Muscle of leg (tissue), 16 donors: ENCODE measurements at places on chromosomes 1 and 21. TPM values are rescaled to one million over a fixed set of nuclear protein-coding genes. Genes with fewer than 3 reads are reported as not detected.
A peak's percentile ranks its signal among the peaks of the same experiment; 100 is the strongest.

DNA sequence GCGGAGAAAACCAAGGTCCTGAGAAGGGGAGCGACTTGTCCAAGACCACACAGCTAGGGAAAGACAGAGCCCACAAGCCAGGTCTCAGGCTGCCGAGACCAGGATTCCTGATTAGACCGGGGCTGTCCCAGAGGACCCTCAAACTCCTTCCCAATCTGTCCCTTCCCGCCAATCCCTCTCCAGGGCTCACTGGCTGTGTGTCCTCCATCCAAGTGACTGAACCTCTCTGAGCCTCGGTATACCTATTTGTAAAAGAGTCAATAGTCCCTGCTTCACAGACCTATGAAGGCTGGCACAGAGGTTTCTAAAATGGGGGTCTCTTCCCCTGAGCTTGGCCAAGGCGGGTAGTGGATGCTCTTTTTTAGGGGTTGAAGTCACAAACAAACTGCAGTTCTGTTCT is 56.6 kb downstream of the PAX7 start:
- H3K4me3 ChIP-seq = no peak overlapping the region
- H3K27me3 ChIP-seq = peaks cover 2% of the 10 kb centered on the region
- peaks cover 20% of the 10 kb centered on the region for H3K36me3 ChIP-seq
- no peak for DNase-seq

GRCh38 chr21:29546071-29546470 is 247.3 kb downstream of the BACH1 start:
- no peak overlapping the region for H3K27ac ChIP-seq
- H3K27me3 ChIP-seq = no peaks in the 10 kb centered on the region
- no peaks in the 10 kb centered on the region for H3K36me3 ChIP-seq
- no peak for DNase-seq
- no peak overlapping the region for H3K4me3 ChIP-seq

DNA sequence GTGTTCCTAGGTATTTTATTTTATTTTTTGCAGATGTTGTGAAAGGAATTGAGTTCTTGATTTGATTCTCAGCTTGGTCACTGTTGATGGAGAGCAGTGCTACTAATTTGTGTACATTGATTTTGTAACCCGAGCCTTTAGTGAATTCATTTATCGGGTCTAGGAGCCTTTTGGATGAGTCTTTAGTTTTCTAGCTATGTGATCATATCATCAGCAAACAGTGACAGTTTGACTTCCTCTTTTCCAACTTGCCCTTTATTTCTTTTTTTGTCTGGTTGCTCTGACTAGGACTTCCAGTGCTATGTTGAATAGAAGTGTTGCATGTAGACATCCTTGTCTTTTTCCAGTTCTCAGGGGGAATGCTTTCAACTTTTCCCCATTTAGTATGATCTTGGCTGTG is 138.9 kb downstream of the LHX8 start:
- DNase-seq = no peak
- no peaks in the 10 kb centered on the region for H3K36me3 ChIP-seq
- H3K4me1 ChIP-seq = no peaks in the 10 kb centered on the region
- H3K27me3 ChIP-seq = no peaks in the 10 kb centered on the region

DNA sequence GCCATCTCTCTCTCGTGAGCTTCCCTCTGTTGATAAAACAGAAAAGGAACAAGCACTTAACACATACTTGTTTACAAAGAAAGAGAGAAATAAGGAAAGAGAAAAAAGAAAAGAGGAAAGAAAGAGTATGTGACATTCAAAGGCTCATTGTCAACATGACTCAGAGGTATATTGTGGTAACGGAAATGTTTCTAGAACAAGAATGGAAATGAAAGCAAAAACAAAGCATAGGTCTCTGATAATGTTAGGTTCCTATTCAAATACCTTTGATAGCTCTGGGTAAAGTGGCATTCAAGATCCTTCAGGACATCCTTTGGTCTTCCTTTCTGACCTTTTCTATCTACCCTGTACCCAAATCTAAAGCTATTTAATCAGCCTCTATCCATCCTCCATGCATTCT is 67.4 kb upstream of the DMRTA2 start:
- DNase-seq = no peak
- no peak overlapping the region for H3K4me3 ChIP-seq
- H3K36me3 ChIP-seq = no peaks in the 10 kb centered on the region

GRCh38 chr1:62333441-62333840 is 14.2 kb upstream of the KANK4 start:
- H3K27ac ChIP-seq = no peak overlapping the region
- no peaks in the 10 kb centered on the region for H3K27me3 ChIP-seq
- DNase-seq = no peak
- no peak overlapping the region for H3K4me3 ChIP-seq
- H3K4me1 ChIP-seq = peaks cover 20% of the 10 kb centered on the region

GRCh38 chr1:174135211-174135610 is 24.1 kb upstream of the RABGAP1L start:
- no peak overlapping the region for H3K4me3 ChIP-seq
- no peaks in the 10 kb centered on the region for H3K36me3 ChIP-seq
- no peaks in the 10 kb centered on the region for H3K27me3 ChIP-seq
- H3K27ac ChIP-seq = no peak overlapping the region
- DNase-seq = no peak
- no peaks in the 10 kb centered on the region for H3K4me1 ChIP-seq

DNA sequence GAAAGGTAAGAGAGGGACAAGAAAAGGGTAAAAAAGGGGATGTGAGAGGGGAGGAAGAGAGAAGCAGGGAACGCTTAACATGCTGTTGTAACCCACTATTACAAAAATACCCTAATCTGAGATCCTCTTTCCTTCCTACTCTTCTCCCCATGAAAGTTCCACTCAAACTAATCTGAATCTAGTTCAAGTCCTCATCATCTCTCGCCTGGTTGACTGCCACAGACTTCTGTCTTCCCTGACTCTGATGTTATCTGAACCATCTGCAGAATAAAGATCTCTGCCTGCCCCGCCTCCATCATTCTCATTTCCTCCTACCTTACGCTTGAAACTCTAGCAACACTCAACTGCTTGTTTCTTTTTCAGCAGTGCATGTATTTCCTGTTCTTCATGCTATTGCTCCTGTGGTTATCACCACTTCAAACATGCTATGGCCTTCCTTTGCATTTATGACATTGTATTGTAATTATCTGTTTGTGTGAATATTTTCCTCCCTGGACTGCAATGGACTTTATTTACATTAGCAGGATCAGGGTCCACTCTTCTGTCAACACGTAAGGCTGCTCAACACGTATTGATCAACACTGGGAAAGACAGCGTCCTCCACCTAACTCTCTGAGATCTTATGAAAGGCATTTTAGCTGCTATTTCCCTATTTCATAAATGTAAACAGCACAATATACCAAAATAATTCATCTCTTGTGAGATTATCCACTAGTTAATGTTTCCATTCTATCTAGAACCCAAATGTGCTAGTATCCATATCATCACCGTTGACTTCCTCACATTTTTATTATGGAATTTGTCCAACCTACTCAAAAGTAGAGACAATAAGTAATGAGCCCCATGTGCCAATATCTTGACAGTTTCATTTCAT is 215.5 kb upstream of the USP25 start:
- H3K4me1 ChIP-seq = no peaks in the 10 kb centered on the region
- H3K27ac ChIP-seq = no peak overlapping the region

DNA sequence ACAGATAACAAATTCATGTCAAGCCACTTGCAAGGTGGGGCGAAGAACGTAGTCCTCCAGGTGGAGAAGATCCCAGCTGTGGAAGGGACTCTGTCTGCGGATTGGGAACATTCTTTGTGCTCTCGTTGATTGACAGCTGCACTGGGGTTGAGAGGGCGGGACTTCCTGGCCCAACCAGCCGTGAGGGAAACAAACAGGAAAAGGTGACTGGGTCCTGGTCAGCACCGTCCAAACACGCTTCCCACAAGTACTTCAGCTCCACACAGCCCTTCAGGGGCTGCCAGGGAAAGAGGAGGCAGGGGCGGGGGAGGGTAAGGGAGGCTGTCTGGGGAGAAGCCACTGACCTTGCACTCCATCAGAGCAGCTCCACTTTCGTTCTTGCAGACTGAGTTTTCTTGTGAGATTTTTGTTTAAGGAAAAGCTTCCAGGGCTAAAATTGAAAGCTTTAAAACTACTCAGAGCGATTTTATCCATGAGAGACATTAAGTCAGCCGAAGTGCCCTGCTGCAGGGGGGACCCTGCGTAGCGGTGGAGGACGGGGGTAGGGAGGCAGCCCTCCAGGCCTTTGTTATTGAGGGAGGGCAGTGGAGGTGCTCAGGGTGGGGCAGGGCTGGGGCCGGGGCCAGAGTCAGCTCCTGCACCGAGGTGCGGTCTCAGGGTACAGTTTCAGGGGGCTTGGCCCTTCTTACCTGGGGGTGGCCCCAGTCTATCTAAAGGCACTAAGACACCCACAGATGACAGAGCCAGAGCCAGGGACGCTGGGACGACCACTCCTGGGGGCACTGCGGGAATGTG is 21.6 kb upstream of the STUM start:
- H3K36me3 ChIP-seq = no peaks in the 10 kb centered on the region
- no peak overlapping the region for H3K27ac ChIP-seq
- DNase-seq = no peak
- H3K27me3 ChIP-seq = peaks cover 2% of the 10 kb centered on the region

DNA sequence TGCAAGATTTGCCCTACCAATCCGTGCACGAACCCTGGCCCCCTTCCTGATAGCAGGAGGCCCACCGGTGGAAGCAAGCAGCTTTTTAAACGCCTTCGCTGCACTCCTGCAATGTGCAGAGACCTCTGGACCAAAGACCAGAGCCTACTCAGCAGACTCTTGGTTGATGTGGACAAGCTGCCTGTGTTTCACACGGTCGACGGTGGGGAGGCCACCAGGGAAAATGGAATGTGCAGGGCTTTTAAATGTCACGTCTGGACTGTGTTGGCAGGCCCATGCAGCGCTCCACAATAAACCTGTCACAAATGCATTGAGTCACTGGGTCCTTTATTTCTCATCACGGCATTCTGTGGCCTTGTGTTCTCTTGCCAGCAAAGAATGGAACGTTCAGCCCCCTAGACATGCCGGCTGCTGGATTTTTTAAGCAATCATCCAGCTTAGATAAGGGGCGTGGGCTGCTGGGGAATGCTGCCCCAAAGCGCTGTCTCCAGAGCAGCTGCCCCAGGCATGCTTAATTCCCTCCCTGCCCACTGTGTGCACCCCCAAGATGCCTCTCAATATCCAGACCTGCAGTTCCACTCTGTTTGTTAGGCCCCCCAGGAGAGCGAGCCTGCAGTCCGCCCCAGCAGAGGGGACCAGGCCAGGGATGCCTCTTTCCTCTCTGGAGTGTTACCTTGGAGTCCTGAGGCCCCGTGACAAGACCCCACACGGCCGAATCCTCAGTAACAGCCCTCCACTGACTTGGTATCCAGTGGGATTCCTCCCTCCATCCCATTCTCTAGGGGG is 71.3 kb downstream of the ATP5PO start:
- H3K4me3 ChIP-seq = no peak overlapping the region
- no peaks in the 10 kb centered on the region for H3K27me3 ChIP-seq
- H3K27ac ChIP-seq = no peak overlapping the region
- H3K36me3 ChIP-seq = peaks cover 4% of the 10 kb centered on the region
- DNase-seq = peak; percentile 68
- peaks cover 49% of the 10 kb centered on the region for H3K4me1 ChIP-seq

DNA sequence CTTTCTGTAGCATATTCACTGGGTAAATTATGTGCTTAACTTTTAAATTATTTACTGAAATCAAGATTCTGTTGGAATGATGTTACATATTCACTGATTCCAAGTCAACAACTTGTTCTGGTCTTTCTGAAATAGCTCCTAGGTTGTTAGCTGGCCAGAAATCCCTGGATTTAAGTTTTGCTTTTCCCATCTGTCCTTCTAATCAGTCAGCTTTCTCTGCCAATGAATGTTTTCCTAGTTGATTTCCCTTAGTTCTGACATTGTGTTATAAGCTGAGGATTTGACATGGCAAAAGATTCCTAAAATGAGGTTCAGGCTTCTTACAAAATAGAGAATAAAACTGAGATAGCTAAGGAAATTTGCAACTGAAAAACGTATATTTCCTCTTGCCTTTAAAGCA is 1479.6 kb downstream of the MRPL39 start:
- no peak overlapping the region for H3K27ac ChIP-seq
- H3K36me3 ChIP-seq = no peaks in the 10 kb centered on the region
- no peaks in the 10 kb centered on the region for H3K27me3 ChIP-seq
- peak; percentile 68 for DNase-seq

- H3K27me3 ChIP-seq = no peaks in the 10 kb centered on the region
- H3K4me1 ChIP-seq = no peaks in the 10 kb centered on the region
- no peaks in the 10 kb centered on the region for H3K36me3 ChIP-seq
- DNase-seq = no peak
- H3K4me3 ChIP-seq = no peak overlapping the region
These were observed 46.0 kb downstream of the RHOU start for GRCh38 chr1:228781161-228781808.

Gene OR10Z1
- total RNA-seq = not detected

GRCh38 chr1:26155370-26156284 is 3.3 kb upstream of the FAM110D start:
- peak overlapping the region; percentile 69 for H3K27ac ChIP-seq
- peaks cover 27% of the 10 kb centered on the region for H3K27me3 ChIP-seq
- no peaks in the 10 kb centered on the region for H3K36me3 ChIP-seq
- H3K4me1 ChIP-seq = peaks cover 31% of the 10 kb centered on the region
- no peak overlapping the region for H3K4me3 ChIP-seq

Gene ANGPTL3
- total RNA-seq = 0.04 TPM

DNA sequence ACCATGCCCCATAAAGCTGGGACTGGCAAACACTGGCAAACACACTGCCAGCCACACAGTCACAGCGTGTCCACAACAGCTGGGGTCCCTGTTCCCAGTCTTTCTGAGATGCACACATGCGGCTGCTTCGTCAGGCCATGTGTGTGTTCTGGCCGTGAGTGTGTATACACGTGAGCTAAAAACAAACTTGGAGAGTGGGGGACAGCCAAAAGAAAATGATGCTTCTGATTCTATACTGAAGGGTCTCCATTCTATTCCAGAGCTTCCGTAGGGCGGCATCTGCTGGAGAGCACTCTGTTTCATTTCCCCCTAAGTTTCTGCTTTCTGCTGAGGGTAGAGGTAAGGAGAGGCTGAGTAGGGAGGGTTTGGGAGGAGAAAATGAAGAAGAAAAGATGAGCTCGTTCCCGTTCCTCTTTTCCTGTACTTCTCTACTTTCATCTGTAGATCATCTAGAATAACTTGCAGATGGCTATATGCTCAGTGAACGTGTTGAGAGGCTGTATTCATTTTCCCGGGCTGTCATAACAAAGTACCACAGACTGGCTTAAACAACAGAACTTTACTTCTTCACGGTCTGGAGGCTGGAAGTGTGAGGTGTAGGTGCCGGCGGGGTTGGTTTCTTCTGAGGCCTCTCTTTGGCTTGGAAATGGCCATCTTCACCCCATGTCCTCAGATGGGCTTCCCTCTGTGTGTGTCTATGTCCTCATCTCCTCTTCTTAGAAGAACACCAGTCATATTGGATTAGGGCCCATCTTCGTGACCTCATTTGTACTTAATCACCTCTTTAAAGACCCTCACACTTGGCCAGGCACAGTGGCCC is 151.6 kb downstream of the TOMM20 start:
- no peaks in the 10 kb centered on the region for H3K36me3 ChIP-seq
- peaks cover 73% of the 10 kb centered on the region for H3K4me1 ChIP-seq
- no peaks in the 10 kb centered on the region for H3K27me3 ChIP-seq
- DNase-seq = peak; percentile 62

GRCh38 chr1:202011994-202012393 is 1.6 kb downstream of the ELF3 start:
- H3K27me3 ChIP-seq = peaks cover 2% of the 10 kb centered on the region
- peaks cover 8% of the 10 kb centered on the region for H3K4me1 ChIP-seq
- H3K27ac ChIP-seq = no peak overlapping the region
- peaks cover 9% of the 10 kb centered on the region for H3K36me3 ChIP-seq
- no peak overlapping the region for H3K4me3 ChIP-seq

- no peaks in the 10 kb centered on the region for H3K36me3 ChIP-seq
- H3K4me1 ChIP-seq = no peaks in the 10 kb centered on the region
- H3K27ac ChIP-seq = no peak overlapping the region
- H3K4me3 ChIP-seq = no peak overlapping the region
- no peak for DNase-seq
- no peaks in the 10 kb centered on the region for H3K27me3 ChIP-seq
These were observed 208.2 kb downstream of the URB2 start for GRCh38 chr1:229834230-229834629.

Gene NR0B2
- not detected for total RNA-seq
